Breast epithelium (tissue), 4 donors: ENCODE measurements at places on chromosomes 5 and 9.

- DNase-seq: no peak
Measured at GRCh38 chr5:71456362-71456743, 902 bp downstream of the BDP1 start.

DNA sequence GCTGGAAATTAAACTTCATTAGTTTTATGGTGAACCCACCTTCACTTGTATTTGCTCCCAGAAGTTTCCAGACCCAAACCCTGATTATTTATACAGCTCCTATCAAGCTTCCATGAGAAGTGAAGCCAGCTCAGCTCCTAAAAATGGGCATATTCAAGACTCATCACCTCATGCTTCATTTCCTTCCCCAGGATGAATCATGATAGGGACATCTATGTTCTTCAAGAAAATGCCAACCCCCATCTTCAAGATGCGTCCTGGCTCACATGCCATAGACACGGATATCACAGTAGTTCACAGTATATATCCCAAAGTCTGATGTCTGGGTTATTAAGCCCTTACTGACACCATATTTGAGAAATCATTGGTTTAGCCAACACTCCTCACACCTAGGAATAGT, 217.6 kb downstream of the NPR3 start:
- DNase-seq: no peak

DNA sequence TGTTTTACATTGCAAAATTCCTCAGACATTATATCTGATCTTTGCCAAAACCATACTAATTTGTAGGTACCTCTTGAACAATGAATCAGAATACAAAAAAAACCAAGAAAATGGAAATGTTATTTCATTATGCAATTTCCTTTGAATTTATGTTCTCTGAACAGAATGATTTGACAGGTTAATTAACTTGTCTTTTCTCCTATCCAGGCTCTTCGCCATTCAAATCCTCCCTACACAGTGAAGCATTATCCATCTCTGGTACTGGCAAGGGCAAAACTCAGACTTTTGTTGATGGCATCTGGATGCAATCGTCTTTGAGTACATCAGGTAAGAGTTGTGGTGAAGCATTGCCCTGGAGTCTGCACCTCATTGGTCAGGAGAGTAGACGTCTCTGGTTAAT, 655.7 kb upstream of the ITGA1 start:
- DNase-seq: no peak

DNA sequence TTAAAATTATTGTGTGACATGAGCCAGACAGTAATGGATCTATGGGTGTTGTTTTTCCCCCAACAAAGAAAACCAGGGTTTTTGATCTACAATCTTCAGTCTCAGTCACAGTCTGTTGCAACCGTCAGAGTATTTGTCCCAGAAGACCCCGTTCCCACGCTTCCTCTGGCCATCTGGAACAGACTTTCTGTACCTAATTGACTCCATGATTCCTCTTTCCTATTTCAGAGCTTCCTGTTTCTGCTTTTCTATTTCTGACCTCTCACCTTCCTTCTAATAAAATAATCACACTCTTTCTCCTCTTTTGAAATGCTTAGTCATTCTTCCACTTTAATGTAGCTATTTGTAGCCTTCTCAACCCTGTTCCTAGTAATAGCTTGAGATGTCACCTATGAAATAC, 1044.8 kb downstream of the DTWD2 start:
- no peak for DNase-seq

DNA sequence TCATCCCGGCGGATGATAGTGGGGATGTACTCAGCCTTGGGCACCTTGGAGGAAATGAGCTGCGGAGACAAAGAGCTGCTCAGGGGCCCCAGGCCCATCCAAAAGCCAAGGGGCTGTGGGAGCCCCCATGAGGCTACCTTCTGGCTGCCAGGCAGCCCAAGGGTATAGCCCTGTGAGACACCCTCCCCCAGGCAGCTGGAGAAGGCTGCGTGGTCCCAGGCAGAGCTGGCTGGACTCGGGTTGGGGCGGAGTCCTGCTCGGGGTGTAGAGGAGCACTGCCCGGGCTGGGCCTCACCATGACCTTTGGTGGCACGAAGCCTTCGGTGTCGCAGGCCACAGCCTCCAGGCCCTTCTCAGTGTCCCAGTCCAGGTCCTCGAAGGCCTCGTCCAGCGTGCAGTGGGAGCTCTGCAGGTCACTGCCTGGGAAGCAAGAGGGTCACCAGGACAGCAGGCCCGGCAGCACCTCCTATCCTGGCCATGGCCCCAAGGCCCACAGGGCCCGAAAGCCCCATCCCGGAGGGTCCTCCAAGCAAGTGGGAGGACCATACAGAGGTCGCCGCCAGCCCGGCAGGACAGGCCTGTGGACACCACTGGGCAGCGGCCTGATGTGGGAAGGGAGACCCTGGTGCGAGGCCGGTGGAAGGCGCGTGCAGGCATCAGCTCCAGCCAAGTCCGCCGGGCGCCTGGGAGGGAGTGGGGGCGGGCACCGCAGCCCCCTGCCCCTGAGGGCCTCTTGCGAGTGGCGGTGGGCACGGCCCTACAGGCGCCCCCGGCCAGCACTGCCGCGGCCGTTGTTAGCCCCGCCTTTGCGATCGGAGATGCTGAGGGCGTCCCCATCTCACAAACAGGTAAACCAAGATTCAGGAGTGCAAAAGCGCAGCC, 6.1 kb downstream of the NSMF start:
- no peak for DNase-seq

GRCh38 chr9:129414993-129415941, 205.6 kb downstream of the C9orf50 start:
- DNase-seq: no peak
